NCI-H2227 treated with DMSO at 0.1 percent for 48 hours (cell line): ENCODE measurements at places on chromosomes 12 and 14.

DNA sequence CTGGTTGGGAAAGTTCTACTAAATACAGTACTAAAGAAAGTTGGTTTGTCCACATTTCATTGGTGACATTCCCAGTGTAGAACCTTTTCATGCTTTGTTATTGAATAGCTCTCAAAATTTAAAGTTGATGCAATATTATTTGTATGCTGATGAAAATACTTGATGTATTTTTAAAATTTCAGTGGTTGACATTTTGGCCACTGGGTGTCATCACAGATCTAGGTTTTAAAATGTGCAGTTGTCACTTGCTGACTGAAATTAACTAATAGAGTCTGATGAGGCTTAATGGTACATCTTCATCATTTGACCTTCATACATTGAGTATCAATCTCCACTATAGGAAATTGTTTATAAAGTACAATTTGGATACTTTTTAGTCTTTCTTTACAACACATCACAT is 37.1 kb downstream of the CMAS start:
- no peak for DNase-seq

GRCh38 chr14:18688346-18688745 is 87.4 kb downstream of the OR11H12 start:
- no peak for DNase-seq

DNA sequence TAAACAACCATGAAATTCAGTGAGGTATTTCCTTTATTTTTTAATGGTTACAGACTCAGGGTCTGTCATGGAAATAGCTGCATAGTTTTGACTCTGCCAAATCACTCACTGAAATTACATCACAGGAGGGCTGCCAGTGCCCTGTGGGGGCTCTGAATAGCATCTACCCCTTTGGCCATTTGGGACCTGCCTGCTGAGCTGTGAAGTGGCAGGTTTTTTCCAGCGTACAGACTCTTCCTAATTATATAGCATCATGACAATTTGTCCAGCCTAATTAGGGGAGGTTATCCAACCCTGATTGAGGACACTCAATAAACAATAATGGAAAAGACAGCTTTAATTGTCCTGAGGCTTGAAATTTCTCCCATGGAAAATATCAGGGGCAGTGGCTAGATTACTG is 1.8 kb upstream of the COCH start:
- DNase-seq = no peak

GRCh38 chr14:101072070-101072469 is 168.5 kb upstream of the RTL1 start:
- DNase-seq = no peak

DNA sequence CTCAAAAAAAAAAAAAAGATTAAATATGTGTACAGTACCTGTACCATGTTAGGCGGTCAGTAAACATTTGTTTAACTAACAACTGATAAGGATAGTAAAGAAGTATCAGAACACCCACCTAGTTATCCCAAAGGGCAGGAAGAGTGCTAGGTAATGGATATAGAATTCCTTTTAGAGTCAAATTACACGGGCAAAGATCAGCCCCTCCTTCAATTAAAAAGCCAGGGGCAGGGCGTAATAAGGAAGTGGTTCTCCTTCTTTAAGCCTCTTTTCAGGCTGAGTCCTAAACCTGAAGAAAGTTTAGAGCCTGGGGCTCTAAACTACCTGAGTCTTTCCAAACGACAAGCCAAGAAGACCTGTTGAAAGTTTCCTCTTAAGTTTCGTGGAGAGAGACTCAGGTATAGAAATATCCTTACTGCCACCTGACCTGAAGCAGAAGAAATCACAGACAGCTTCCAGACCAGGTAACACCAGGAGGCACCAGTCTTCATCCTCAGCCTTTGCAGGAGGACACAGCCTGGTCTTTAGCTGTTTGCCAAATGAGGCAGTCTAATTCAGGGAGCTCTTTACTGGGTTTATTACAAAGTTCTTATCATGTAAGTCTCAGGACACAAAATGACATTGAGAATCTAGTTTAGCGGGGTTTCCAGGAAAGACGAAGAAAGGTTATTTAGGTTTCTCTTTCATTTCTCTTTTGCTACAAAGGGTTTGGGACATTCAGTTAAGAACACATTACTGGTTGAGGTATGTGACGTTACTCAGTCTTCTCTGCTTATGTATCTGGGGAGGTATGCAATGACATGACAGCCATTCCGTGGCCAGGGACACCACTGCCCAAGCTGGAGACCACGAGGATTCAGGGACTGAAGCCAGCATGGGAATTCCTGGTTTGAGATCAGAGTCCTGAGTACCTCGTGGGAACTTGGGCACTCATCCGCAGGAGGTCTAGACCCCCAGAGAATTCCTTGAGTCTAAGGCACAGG is at the start of gene BCL2L14:
BCL2L14 (plus strand) TSS at position 266 of the 983 bp plus-strand sequence. CDS start 8,367 bp downstream, outside the sequence.
- no peak for DNase-seq

DNA sequence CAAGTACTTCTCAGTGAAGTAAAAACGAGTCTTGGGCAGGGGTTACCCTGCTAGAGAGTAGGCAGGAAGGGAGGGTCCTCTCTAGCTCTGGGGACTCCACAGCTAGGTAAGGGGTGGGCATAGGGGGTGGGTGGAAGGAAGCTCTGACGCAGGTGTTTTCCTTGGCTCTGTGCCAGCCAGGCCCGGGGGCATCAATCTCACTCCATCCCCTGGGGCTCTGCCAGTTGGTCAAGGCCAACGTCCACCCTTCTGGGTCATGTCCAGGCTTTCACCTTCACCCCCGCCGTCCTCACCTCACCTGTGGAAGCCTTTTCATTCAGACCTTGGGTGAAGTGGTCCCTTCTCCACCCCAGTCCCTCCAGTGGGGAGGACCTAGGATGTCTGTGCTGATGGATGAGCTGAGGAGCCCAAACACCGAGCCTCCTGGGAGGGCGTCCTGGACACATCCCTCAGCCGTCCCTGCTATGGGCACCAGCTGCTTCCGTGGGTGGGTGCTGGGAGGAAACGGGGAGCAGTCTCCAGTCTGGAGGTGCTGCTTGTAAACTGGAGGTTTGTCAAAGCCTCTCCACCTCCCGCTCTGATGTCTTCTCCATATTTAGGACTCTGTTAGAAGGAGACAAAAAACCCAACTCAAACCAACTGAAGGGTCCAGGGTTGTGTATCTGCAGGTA is 71.5 kb upstream of the SFSWAP start:
- DNase-seq = no peak

DNA sequence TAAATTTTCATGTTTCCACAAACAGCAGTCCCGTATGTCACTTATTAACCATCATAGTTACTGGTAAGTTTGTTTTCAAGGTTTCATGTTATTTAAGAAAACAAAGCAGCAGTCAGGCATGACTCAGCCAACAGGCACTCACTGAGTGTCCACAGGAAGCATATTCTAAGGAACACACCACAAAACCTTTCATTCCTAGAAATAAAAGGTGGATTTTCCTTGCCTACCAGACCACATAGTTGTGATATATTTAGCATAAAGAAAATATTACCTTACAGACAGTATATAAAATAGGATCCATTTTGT is 143.3 kb upstream of the AVPR1A start:
- no peak for DNase-seq

GRCh38 chr12:52766351-52767019 is 10.7 kb downstream of the KRT76 start:
- DNase-seq = no peak

- no peak for DNase-seq
Observed at GRCh38 chr12:40439771-40440492, 215.1 kb downstream of the LRRK2 start.

DNA sequence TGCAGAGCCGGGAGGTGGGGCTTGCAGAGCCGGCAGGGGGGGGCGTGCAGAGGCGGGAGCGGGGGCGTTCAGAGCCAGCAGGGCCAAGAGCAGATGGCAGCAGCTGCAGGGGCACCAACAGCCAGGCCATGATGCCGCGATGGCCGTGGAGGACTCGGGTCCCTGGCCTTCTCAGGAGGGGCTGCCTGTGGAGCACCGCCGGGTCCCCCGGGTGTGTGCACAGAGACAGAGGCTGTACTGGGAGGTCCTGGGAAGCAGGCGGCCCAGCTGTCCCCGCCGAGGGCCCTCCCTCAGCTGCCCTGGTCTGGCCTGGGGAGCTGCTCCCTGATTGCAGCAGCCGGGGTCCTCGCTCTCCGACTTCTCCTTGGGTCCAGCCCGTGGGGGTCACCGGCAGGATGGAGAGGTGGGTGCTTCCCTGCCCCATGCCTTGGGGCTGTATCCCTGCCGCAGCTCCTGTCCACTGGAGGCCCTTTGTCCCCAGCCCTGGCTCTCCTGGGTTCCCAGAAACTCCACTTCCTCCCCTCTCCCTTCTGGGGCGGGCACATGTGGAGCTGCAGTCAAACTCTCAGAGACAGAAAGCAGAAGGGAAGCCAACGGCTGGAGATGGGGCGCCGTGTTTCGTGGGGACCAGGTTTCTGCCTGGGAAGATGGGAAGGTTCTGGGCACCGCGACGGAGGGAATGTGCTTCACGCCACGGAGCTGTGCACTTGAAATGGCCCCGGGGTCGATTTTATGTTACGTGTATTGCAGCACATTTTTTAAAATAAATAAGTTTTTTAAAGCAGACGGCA is 75.8 kb upstream of the GALNT9 start:
- no peak for DNase-seq

DNA sequence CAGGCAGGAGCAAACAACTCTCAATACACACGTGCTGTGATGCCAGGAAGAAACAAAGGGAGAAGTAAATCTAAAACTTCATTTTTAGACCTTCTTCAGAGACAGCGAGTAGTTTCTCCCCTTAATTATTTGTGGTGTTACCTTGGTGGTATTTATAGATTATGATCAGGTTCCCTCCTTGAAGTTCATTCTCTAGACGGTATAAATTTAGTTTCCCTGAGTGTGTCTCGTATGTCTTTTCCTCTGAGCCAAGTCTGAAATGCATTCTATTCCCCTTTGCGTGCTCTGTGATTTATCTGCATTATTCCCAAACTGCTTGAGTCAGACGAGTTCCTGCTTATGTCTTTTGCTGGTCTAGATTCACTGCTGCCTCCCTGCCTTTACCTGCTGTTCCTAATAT is 65.2 kb downstream of the TRHDE start:
- DNase-seq = no peak

GRCh38 chr14:102140027-102140749 is 491 bp downstream of the WDR20 start:
- DNase-seq = no peak

GRCh38 chr12:89084751-89085150 is 267.6 kb downstream of the DUSP6 start:
- no peak for DNase-seq

- peak; percentile 11 for DNase-seq
Observed at GRCh38 chr12:106645074-106645421, 62.2 kb downstream of the RFX4 start.

DNA sequence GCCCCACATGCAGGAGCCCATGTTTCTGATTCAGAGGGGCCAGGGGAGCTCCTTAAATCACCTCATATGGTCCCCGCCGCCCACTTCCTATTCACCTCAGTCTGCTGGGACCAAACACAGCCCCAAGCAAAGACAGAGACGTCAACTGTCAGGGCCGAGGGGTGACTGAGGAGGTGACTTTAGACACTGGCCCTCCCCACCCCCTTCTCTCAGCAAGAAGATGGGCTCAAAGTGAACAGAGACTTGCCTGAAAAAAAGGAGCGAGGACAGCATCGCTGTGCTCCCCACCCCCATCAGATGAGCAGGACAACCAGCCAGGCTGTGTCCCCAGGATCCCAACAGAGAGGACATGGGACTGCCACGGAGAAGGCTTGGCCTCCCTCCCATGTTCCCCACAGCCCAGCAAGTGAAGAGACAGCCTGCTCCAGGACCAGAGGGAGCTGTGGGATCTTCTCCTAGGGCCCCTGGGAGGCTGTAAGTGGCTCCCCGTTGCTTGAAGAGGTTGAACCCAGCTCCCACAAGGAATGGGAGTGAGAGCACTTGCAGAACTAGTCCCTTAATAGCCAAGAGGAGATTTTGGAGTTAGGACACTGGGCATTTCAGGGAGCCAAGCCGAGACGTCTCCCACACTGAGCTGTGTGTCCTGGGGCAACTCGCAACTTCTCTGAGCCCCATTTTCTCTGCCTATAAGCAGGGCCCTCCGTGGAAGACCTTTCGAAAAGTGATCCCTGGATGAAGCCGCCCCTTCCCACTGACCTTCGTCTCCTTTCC is 1.3 kb upstream of the KRT79 start:
- DNase-seq = no peak

DNA sequence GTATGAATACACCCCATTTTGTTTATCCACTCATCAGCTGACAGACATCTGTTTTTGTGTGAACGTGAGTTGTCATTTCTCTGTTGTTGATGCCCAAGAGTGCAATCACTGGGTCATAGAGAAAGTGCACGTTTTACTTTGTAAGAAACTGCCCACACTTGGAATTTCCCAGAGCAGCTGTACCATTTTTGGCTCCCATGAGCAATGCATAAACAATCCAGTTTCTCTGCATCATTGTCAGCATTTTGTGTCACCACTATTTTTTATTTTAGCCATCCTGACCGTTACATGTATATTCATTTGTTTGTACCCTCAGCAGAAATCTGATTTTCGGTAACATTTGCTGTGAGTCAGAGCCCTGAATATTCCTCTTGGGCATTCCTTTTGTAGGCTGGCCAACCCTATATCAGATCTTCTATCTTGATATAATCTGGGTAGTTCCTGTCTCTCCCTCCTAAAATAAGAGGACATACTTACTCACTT is 62.7 kb downstream of the RBM19 start:
- DNase-seq = no peak

- DNase-seq = peak; percentile 17
Observed at GRCh38 chr14:23694085-23694948, 58.2 kb downstream of the DHRS2 start.

- no peak for DNase-seq
Observed at GRCh38 chr14:87467578-87467977, 525.4 kb downstream of the GALC start.

DNA sequence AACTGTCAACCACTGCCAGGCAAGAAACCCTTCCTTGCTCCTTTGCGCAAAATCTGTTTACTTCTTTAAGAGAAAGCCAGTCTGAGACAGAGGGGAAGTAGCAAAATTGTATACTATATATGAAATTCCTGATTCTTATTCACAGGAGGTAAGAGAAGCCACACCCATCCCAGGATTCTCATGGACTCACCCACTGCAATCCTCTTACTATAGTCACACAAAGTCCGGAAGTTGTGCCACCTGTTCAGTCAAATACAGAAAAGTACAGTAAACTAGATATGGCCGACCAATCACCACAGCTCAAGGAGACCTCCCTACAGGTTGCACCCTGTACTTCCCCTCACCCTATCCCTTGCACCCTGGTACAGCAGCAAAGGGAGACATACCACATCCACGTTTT is 2.9 kb downstream of the PRMT5 start:
- DNase-seq = no peak

- no peak for DNase-seq
Observed at GRCh38 chr14:104230119-104230815, 91.9 kb downstream of the KIF26A start.

GRCh38 chr12:85834378-85834777 is 1.8 kb downstream of the RASSF9 start:
- no peak for DNase-seq

- no peak for DNase-seq
Observed at GRCh38 chr12:105099356-105099755, 8.2 kb upstream of the WASHC4 start.

GRCh38 chr14:26870722-26871617 is 273.1 kb upstream of the NOVA1 start:
- peak; percentile 47 for DNase-seq

GRCh38 chr14:51082349-51082748 is 12.6 kb downstream of the TRIM9 start:
- DNase-seq = no peak
